Stimulated activated CD4-positive, alpha-beta T cell treated with anti-CD3 and anti-CD28 coated beads, Interleukin-15, amount 100 ng/mL, for 1 hour (primary cell): ENCODE measurements at places on chromosomes 7 and 10.

DNA sequence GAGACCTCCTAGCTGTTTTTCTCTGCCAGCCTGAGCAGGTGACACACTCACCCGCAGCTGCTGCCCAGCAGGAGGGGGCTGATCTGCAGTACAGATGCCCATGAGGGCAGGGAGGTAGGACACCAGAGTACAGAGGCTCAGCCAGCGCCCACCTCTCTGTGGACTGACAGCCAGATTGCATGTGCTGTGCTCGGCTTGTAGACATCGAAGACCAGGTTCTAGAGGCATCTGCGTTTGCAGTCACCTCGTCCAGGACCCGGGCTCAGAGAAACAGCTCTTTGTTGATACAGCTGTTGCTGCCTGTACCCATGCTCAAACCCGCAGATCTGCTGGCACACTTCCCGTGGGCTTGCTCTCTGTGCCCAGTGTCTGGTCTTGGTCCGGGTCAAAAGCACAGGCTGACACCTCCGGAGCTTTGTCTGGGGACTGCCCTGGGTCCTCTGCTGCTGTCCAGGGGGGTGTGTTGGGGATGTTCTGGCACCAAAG, 224.7 kb downstream of the GLRX3 start:
- DNase-seq = no peak

GRCh38 chr7:100892364-100893317, 3.0 kb downstream of the ACHE start:
- DNase-seq = no peak

DNA sequence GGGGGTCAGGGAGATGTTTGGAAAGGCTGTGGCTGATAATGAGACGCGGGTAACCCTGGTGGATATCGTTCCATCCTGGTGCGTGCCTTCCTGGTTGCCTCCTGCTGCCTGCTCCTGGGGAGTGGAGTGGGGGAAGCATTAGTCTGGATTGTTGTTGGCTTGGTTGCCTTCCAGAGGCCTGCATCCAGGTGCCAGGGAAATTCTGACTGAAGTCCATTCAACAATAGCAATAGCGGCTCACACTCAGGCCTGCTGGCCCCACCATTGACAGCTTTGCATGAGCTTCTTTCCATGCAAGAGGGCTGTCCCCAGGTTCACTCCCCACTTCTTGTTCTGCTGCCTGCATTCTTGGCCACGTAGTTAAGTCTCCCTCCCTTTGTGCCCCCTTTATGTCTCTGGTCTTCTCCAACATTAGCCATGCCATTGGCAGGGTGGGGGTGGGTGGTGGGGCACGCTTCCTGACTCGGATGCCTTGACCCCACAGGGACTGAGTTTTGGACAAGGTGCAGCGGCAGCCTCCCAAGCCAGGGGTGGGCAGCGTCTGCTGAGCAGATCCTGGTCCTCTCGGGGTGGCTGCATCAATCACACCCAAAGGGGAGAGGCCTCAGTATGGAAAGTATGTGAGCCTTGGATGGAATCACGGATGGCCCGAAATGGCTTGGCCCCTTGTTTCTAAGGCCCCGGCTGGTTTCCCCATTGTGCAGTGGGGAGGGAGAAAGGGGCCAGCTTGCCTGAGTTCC, 150.2 kb downstream of the GRK5 start:
- DNase-seq = no peak

GRCh38 chr10:5927306-5927705, 37.3 kb downstream of the FBH1 start:
- DNase-seq = no peak

DNA sequence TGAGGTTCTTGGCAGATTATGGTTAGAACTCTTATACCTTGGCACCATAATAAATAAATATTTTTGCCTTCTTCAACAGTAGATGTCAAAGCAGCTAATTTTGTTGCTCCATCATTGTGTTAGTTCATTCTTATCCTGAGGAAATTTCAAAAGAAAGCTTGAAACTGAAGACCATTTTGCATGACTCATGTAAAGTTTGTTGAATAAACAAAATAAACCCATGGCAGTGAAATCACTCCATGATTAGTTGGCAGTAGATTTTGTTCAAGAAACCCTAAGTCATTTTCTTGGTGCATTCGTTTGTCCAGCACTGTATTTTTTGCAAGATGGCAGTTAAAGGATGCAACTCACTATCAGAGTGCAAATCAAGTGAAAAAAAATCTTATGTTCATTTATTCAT, 91.6 kb downstream of the HECW1 start:
- no peak for DNase-seq

- no peak for DNase-seq
These were observed 138.0 kb downstream of the PPP1R9A start for GRCh38 chr7:95045236-95045923.

DNA sequence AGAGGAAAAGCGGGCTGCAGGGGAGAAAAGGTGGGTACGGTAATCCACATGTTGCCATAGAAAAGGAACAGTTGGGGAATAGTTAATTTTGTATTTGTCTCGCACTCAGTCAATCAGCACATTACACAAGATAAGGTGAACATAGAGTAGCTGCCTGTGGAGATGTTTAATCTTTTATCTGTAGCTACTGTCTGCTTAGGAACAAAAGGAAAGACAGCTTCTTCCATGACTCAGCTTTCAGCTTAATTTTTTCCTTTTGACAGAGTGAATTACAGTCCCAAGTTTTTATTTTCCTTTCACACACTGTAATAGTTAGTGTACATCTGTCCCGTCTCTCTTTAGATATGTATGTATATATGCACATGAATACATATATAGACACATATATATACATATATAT, 39.3 kb upstream of the PODXL start:
- DNase-seq = no peak

DNA sequence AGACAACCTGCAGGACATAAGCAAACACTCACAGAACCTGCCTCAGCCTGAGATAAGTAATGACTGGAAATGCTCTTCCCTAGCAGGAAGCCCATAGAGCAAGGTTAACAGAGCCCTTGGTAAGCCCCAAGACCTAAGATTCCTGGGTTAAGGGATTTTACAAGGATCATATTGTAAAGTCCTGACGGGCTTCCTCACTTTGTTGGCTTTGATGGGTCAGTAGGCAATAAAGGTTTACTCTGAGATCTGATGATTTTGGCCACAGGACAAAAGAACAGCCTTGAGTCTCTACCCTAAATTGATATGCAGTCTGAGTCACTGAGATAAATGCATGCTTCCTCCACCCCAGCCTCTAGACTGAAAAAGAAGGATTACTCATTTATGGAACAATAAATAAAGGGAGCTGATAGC, 270.8 kb downstream of the HTR7 start:
- no peak for DNase-seq

GRCh38 chr10:93813507-93814465, 56.0 kb downstream of the LGI1 start:
- no peak for DNase-seq

DNA sequence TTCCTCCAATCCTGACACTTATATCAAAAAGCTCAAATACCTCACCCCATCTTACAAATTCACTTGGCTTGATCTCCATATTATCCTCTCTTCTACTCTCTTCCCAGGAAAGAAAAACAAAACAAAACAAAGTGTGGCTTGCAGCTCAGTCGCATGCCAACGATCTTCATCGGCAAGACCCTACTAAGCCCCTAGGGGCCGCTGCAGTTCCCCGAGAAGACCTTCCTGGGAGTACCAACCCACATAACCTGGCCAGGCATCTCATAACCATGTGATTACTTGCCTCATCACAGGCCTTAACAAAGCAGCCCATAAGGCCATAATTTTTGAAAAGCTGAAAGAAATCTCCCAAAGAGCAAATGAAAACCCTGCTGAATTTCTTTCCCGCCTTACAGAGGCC, 103.7 kb downstream of the ZNF92 start:
- no peak for DNase-seq

GRCh38 chr7:1883834-1884582, 213.9 kb downstream of the ELFN1 start:
- DNase-seq = no peak

- DNase-seq = no peak
These were observed 84.2 kb downstream of the REEP3 start for GRCh38 chr10:63605197-63605967.

DNA sequence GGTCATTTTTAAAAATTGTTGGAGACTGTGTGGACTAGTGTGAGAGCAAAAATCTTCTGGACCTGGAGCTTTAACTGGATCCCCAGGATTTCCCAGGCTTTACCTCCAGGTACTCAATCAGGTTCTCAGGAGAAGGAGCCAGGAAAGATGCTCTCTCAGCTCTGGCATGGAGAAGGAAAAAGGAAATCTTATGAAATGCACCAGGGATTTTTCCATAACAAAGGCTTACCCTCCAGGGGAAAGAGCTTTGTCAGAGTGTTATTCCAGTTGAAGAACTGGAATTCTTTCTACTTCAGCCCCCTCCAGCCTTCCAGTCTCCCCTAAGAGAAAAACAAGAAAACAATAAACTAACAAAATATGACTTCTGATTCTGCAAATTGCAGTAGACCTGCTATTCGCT, 436.7 kb upstream of the ANKRD30A start:
- no peak for DNase-seq

GRCh38 chr10:34814223-34814912, 728 bp downstream of the PARD3 start:
- DNase-seq = no peak

DNA sequence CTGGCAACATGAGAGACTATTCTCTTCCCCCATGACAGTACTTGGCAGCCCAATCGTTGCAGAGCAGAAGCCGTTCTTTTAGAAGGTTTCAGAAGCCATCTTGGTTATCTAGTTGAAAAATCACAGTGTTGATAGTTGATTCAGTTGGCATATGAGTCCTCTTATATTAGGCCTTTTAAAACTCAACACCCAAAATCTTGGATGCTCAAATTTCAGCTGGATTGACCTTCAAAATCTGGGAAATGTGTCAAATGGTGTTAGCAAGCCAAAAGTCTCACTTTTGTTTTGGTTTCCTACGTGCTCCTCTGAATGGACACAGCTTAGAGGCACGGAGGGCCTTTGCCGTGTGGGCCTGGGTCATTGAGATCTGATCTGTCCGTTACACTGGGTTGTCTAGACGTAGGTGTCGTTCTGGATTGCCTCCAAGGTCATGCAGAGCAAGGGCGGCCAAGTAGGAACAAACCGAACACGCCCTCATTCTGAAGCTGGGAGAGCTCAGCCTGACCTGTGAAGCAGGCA, 59.3 kb upstream of the BMPER start:
- no peak for DNase-seq

- DNase-seq = no peak
These were observed 32.8 kb downstream of the TSPAN14 start for GRCh38 chr10:80486785-80487420.

DNA sequence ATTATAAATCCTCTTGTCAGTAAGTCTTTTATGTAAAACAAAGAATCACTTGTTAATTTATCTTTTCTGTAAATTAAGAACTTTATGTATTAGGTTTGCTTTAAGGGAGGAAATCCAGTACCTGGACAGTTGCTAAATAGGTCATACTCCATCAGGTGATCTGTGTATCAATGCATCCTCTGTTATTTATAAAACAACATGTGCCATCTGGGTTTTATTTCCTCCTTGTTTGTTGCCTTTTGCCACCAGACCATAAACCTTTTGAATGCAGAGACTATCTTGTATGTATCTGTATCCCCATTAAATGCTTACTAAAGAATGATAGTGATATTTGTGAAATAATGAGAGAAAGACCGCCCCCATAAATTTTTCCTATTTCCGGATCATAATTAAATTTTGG, 70.0 kb downstream of the SLC35B4 start:
- DNase-seq = no peak

- no peak for DNase-seq
These were observed 128.0 kb upstream of the MBL2 start for GRCh38 chr10:52900593-52900992.

DNA sequence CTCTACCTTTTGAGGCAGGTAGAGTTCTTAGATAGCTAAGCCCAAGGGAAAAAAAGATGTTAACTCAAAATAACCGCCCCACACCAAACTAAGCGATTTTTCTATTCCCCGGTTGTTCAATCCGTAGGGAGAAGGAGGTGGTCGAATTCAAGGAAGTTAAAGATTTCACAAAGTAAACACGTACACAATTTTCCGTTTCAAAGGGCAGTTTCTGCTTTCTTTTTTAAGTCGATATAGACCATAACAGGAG, 842 bp downstream of the KBTBD2 start:
- DNase-seq = no peak

- no peak for DNase-seq
These were observed 17.8 kb downstream of the CELF2 start for GRCh38 chr10:11035301-11035991.

- DNase-seq = no peak
These were observed 7.2 kb downstream of the ZNF862 start for GRCh38 chr7:149845257-149845980.

- no peak for DNase-seq
These were observed 39.4 kb upstream of the RET start for GRCh38 chr10:43037440-43037839.

- no peak for DNase-seq
These were observed at the start of gene INPP5A for GRCh38 chr10:132537684-132538001. INPP5A (plus strand) TSS chr10:132537787; CDS start chr10:132538097, 310 bp downstream.

DNA sequence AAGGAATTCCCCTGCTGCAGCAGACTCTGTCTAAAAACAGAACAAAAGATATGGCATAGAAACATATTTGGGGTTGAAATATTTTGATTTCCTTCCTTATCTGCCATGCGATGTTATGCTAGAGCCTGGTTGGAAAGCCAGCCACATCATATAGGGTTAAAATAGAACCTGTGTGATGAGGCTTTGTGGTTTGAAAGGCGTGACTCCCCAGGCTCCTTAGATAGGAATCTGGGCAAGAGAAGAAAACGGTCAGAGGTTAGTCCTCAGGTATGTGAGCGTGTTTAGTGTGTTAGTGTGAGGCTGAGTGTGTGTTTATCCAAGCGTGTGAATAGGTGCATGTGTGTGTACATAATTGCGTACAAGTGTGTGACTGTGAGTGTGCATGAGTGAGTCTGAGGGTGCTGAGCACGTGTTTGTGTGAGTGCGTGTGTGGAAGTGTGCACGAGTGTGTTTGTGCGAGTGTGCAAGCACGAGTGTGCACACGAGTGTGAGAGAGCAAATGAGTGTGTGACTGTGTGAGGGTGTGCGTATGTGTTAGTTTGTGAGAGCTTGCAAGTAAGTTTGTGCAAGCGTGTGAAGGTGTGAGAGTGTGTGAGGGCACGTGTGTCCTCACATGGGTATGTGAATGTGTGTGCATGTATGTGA, 79.9 kb downstream of the COL26A1 start:
- DNase-seq = no peak

- no peak for DNase-seq
These were observed 70.0 kb upstream of the PAPSS2 start for GRCh38 chr10:87589645-87590051.

DNA sequence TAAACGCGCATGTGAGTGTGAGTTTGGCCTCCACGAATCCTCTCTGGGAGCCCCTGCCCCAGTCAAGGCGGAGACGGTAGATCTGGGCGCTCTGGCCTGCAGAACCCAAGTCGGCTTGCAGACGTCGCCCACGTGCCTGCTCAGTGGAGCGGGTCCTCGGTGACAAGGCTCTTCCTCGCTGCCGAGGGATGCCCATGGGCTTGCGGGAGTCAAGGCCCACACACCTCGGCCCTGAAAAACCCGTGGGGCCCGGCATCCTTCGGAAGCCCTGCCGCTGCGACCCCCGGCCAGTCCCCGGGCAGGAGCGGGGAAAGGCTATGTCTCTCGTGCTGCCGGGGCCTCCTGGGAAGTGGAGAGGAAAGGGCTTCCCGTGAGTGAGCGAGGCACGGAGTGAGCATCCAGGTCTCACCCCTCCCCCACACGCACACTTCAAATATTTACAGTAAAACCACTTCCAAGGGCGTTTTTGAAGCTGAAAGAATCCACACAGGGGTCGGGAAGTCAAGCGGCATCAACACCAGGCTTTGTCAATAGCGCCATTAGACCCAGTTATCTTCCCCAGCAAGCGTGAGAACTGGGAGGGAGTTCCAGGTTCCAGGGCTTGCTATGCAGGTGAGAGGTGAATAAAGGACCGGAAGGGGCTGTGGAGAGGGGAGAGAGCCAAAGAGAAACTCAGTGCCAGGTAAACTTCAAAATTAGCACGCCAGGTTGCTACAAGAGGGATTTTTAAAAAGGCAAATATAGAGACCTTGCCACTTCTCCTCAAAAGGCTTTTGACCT, 1.1 kb upstream of the MNX1 start:
- no peak for DNase-seq
